Activated naive CD8-positive, alpha-beta T cell treated with anti-CD3 and anti-CD28 coated beads, Interleukin-2, amount 10 ng/mL, durations not matched to agents 7 days and 5 days (primary cell): ENCODE measurements at places on chromosomes 2 and 18.

DNA sequence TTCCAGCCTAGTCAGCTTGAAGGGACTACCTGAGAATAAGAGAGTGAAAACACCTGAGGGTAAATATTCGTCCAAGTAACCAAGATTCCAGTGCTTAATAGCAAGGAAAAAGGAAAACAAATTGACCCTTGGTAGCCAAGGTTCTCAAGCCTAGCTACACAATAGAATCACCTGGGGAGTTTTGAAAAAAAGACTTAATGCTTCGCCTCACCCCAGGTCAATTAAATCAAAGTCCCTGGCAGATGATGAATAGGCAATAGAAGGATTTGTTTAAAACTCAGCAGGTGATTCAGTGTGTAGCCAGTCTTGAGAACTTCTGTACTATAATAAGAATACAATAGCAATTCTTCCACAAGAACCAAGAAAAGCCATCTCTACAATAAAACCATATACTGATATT is 500.2 kb downstream of the XIRP2 start:
- DNase-seq, result no peak

- DNase-seq, result no peak
Observed at GRCh38 chr2:4962419-4962818, 729.8 kb upstream of the SOX11 start.

DNA sequence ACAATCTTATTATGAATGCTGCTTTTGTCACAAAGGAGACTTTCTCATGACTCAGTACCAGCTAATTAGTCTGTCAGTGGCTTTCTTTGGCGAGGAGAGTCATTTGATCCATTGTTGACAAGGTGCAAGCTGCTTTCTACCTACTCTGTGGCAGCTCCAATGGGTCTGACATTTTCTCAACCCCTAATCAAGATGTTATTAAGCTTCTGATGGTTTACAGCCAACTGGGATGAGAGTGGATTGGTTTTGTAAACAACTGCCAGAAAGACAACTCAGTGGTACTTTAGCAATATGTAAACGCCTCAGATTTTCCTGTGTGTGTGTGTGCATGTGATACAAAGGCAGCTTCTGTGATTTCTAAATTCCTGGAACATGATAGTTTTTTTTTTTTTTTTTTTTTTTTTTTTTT is 8.2 kb upstream of the CLIP4 start:
- DNase-seq, result no peak

GRCh38 chr2:178193496-178193822 is 853 bp upstream of the OSBPL6 start:
- DNase-seq, result no peak

GRCh38 chr2:229873123-229873581 is 48.7 kb downstream of the TRIP12 start:
- DNase-seq, result no peak

DNA sequence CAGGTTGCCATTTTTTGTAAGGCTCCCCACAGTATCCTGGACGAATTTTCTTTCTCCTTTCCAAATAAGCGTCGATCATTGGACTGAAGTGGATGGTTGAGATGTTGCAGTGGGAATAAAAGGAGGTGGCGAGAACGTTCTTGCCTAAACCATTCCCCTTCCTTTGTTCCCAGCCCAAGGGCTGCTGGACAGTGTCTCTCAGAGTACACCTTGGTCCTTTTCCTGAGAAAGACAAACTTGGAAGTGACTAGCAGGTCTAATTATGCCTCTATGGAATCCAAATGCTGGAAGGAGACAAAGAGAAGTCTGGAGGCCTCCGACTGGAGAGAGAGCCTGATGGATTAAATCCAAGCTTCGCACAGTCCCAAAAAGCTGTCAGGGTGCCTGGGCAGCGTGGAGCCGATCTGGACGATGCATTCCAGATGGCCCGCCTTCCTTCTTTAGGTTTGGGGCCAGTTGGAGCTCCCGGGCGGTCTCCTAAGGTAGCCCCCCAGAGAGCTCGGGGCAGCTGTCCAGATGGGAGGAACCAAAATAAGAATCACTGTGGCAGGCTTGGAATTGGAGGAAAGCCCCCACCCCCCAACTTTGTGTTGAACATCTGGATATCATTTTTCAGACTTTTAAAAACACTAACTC is 186.8 kb downstream of the TMEM247 start:
- DNase-seq, result no peak

- no peak for DNase-seq
Observed at GRCh38 chr2:175726223-175726622, 275.8 kb downstream of the LNPK start.
